T-cell (primary cell): ENCODE measurements at places on chromosomes 5 and 9. TPM values are rescaled to one million over a fixed set of nuclear protein-coding genes. Genes with fewer than 3 reads are reported as not detected.

DNA sequence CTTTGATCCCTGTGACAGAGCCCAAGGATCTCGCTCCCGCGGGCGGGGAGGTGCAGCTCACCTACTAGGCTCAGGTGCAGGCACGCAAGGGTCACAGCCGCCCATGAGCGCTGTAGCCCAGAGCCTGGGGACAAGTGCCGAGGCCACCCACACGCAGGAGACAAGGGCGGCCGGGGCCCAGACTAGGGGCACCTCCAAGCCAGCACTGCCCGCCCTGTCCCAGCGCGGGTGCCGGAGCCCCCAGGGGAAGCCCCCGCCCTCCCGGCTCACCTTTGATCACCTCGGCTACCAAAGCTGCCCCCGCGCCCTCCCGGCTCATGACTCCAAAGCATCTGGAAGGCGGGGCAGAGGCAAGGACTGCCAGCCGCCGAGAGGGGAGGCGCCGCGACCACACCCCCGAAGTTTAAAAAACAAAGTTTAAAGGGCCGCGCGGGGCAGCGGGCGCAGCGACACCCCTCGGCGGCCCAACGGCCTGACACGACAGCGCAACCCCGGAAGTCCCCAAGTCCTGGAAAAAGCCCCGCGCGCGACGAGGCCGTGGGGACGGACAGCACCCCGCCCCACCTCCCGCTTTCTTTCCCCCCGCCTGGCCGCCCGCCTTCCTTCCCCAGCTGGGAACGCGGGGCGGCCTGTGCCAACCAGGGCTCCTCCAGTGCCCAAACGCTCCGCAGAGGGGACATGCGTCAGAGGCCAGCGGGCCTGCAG lies 53.0 kb downstream of the CDC14B start:
- H3K4me3 ChIP-seq: peak overlapping the region; percentile 84
- no peaks in the 10 kb centered on the region for H3K36me3 ChIP-seq

- no peaks in the 10 kb centered on the region for H3K36me3 ChIP-seq
- DNase-seq: no peak
- no peak overlapping the region for H3K27ac ChIP-seq
- H3K27me3 ChIP-seq: no peaks in the 10 kb centered on the region
- no peaks in the 10 kb centered on the region for H3K4me1 ChIP-seq
Observed at GRCh38 chr5:4703931-4704458, 436.1 kb upstream of the ADAMTS16 start.

- no peak overlapping the region for H3K27ac ChIP-seq
- no peaks in the 10 kb centered on the region for H3K36me3 ChIP-seq
- H3K27me3 ChIP-seq: no peaks in the 10 kb centered on the region
- H3K4me3 ChIP-seq: no peak overlapping the region
Observed at GRCh38 chr9:36970007-36970888, 63.8 kb downstream of the PAX5 start.

Gene CDC20B
- not detected for total RNA-seq

GRCh38 chr9:95511952-95512708 lies 4.6 kb downstream of the PTCH1 start:
- H3K4me3 ChIP-seq: peak overlapping the region; percentile 20
- no peak for DNase-seq
- no peak overlapping the region for H3K27ac ChIP-seq
- peaks cover 59% of the 10 kb centered on the region for H3K4me1 ChIP-seq
- H3K27me3 ChIP-seq: peaks cover 23% of the 10 kb centered on the region

Gene ANKH
- total RNA-seq: 200 TPM

Gene TMC1
- not detected for total RNA-seq

Gene GARIN3
- not detected for total RNA-seq

- H3K27me3 ChIP-seq: no peaks in the 10 kb centered on the region
- H3K36me3 ChIP-seq: no peaks in the 10 kb centered on the region
- no peaks in the 10 kb centered on the region for H3K4me1 ChIP-seq
- DNase-seq: no peak
- H3K4me3 ChIP-seq: no peak overlapping the region
Observed at GRCh38 chr5:4093236-4093635, 497.6 kb downstream of the IRX1 start.

Gene SLC24A2
- total RNA-seq: 0.33 TPM

DNA sequence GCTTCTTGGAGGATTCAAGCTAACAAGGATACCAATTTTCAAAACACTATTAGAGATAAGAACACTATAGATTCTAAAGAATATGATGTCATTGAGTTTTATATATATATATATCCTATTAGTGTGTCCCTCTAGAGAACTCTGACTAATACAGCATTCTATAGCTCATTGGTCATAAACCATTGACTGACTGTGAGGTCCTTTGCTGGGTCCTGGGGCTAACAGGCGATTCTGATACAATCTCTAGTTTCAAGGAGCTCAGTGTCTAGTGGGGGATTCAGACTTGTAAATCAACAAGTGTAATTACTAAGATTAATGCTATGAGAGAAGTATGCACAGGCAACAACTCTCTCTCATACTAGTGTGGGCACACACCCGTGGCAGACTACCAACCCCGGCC lies 234.5 kb downstream of the DENND1A start:
- no peak overlapping the region for H3K4me3 ChIP-seq
- H3K36me3 ChIP-seq: no peaks in the 10 kb centered on the region
- no peak for DNase-seq
- H3K27ac ChIP-seq: no peak overlapping the region

Gene CCL27
- total RNA-seq: not detected

GRCh38 chr9:3491450-3491849 lies 34.4 kb downstream of the RFX3 start:
- no peaks in the 10 kb centered on the region for H3K27me3 ChIP-seq
- H3K4me1 ChIP-seq: no peaks in the 10 kb centered on the region

- peak overlapping the region; percentile 33 for H3K4me3 ChIP-seq
- no peaks in the 10 kb centered on the region for H3K4me1 ChIP-seq
- no peaks in the 10 kb centered on the region for H3K27me3 ChIP-seq
- H3K27ac ChIP-seq: no peak overlapping the region
- H3K36me3 ChIP-seq: no peaks in the 10 kb centered on the region
Observed at GRCh38 chr9:76615177-76615603, 149.0 kb upstream of the PCA3 start.

DNA sequence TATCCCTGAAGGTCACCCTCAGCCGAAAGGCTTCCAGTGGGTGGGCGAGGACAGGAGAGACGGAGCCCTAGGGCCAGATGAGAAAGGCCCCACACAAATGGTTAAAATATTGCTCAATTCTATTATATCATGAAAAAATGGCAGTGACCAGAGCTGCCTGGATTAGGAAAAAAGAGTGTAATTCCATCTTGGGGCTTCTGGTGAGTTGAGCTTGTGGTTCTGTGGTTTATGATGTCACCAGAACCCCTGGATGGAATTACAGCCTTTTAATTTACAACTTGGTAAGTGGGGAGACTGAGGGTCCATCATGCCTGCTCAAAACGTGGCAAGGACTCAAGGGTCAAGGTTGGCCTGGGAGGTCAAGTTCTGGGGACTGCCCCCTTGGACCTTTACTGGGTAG lies 55.5 kb upstream of the STC2 start:
- no peaks in the 10 kb centered on the region for H3K4me1 ChIP-seq
- H3K36me3 ChIP-seq: no peaks in the 10 kb centered on the region
- no peak overlapping the region for H3K27ac ChIP-seq
- DNase-seq: no peak
- H3K27me3 ChIP-seq: no peaks in the 10 kb centered on the region

DNA sequence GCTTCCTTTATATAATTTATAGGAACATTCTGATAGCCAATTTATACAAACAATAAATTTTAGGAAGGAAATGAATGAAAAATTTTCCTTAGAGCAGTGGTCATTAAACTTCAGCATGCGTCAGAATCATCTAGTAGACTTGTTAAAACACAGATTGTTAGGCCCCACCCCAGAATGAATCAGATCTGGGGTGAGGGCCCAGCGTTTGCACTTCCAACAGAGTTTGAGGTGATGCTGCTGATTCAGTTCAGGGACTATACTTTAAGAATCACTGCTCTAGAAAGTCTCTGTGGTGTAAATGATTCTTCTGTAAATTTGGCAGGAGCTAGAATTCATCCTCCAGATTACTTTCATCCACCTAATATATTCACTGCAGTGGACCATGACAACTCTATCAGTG lies 80.4 kb downstream of the SLC12A2 start:
- H3K4me3 ChIP-seq: no peak overlapping the region
- no peak for DNase-seq
- H3K27ac ChIP-seq: no peak overlapping the region
- no peaks in the 10 kb centered on the region for H3K36me3 ChIP-seq
- no peaks in the 10 kb centered on the region for H3K27me3 ChIP-seq
- H3K4me1 ChIP-seq: no peaks in the 10 kb centered on the region
